Fibroblast of villous mesenchyme (primary cell): ENCODE measurements at places on chromosomes 11 and 22.
A peak's percentile ranks its signal among the peaks of the same experiment; 100 is the strongest.

GRCh38 chr11:420054-420910 is 5.5 kb upstream of the SIGIRR start:
- DNase-seq, result no peak

DNA sequence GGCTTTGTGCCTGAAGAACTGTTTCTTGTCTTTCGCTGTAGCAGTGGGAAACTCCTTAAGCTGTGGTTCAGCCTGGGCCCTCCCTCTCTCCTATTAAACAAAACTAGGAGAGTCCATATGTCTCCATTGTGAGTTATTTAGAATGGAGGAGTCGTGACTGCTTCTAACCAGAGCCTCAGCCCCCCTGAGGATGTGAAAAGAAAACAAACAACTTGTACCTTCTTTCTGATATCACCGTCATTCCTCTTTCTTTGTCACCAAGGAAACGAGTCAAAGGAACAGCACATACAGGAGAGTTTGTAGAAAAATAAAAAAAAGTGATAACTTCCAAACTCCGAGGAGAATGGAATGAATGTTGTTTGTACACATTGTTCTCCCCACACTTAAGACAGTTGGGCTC is 11.6 kb upstream of the EXT2 start:
- DNase-seq, result no peak

DNA sequence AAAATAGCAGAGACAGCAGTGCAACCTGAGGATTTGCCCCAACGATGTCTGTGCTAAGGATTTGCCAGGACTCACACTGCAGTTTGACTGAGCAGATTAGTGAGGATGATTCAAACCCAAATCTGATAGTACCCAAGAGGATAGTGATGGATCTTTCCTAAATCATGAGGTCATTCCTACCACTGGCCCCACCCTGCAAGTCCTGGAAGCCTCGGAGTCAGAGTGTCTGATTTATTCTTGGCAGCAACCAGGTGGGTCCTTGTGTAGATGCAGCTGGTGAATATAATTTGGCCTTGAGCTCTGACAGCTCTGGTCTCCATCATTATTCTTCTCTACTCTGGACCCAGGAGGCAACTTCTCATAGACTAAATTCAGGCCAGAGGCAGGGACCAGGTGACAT is 179.3 kb upstream of the RAG2 start:
- DNase-seq, result no peak

GRCh38 chr11:124754710-124755109 is 2.7 kb upstream of the VSIG2 start:
- no peak for DNase-seq

GRCh38 chr11:96111308-96111707 is 187.4 kb upstream of the MTMR2 start:
- DNase-seq, result no peak

GRCh38 chr11:71551711-71552110 is 3.5 kb downstream of the KRTAP5-9 start:
- DNase-seq, result no peak

- no peak for DNase-seq
These were observed 35.2 kb downstream of the IFT27 start for GRCh38 chr22:36740716-36741115.

DNA sequence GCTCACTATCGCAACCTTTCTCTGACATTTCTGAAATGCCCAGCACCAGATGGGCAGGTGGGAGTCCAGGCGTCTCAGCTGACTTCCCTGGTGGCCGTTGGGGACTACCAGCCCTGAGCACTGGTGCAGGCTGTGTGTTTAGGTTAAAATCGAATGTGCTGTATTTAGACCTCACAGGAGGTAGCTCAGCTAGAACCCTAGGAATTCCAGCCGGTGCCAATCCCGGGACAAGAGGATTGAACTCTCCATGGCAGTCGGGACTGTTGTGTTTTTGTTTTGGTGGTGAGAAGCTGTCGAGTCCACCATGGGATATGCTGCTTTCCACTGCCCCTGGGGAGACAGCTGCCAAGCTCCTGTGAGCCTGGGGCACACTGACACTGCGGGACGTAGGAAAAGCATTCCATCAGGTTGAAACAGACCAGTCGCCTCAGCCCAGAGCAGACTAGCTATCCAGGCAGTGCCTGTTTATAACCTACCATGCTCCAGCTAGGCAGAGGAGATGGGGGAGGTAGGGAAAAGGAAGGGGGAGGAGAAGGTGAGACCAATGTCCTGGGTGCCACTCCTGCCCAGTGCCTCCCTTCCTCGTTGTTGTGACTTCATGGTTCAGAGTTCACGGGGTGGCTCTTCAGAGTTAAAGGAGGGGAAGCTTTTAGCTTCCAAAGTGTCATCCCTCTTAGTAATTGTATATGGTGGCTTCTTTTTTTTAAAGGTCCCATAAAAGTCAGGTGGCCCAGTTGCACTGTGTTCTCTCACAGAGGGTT is 53.0 kb downstream of the MICAL2 start:
- DNase-seq, result peak; percentile 74
